ENCODE measurements at places on chromosomes 12 and 14.

DNA sequence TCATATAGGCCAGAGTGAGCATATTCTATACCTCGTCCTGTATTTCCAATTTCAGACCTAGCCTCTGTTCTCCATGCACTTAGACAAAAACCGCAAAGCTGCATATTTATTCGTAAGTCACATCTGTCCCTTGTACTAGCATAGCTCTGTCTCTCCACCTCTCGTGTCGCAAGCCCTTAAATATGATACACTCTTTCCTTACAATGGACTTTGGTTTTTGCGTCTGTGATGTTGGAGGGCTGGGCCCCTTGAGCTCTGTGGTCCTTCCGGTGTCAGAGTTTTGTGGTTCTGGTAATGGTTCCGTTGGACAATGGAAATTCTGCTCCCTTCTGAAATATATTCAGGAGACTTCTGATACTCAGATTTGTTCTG lies 11.3 kb downstream of the PRKCH start:
- DNase-seq = no peak

GRCh38 chr14:68599896-68600610 lies 192.8 kb downstream of the ZFP36L1 start:
- DNase-seq = no peak

- no peak for DNase-seq
Observed at GRCh38 chr14:36313206-36313605, 7.2 kb downstream of the MBIP start.

GRCh38 chr14:69876848-69877306 lies 2.3 kb upstream of the SMOC1 start:
- DNase-seq = no peak

- no peak for DNase-seq
Observed at GRCh38 chr12:68269779-68270178, 16.4 kb upstream of the IL22 start.

- no peak for DNase-seq
Observed at GRCh38 chr12:1839956-1840951, 19.9 kb downstream of the LRTM2 start.

- no peak for DNase-seq
Observed at GRCh38 chr12:131944601-131945251, 5.0 kb upstream of the EP400 start.

GRCh38 chr14:31692376-31692781 lies 131.2 kb downstream of the NUBPL start:
- DNase-seq = no peak

- DNase-seq = no peak
Observed at GRCh38 chr12:66735275-66735674, 56.4 kb upstream of the GRIP1 start.

GRCh38 chr12:111057701-111058425 lies 137.5 kb upstream of the MYL2 start:
- DNase-seq = no peak

DNA sequence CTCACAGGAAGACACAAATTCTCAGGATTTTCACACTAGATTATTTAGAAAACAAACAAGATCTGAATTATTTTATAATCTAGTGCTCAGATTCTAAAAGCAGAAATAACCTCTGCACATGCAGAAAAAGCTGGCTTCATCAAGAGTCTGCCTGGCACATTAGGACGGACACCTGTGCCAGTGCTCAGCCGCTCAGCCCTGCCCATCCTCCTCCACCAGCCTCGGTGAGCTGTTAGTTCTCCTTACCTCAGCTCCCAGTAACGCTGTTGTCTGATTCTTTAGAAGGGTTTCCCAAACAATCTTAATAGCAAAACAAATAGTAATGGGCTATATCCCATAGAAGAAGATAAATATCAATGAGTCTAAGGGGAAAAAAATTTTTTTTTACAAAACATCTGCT lies 27.7 kb downstream of the DUSP16 start:
- no peak for DNase-seq

DNA sequence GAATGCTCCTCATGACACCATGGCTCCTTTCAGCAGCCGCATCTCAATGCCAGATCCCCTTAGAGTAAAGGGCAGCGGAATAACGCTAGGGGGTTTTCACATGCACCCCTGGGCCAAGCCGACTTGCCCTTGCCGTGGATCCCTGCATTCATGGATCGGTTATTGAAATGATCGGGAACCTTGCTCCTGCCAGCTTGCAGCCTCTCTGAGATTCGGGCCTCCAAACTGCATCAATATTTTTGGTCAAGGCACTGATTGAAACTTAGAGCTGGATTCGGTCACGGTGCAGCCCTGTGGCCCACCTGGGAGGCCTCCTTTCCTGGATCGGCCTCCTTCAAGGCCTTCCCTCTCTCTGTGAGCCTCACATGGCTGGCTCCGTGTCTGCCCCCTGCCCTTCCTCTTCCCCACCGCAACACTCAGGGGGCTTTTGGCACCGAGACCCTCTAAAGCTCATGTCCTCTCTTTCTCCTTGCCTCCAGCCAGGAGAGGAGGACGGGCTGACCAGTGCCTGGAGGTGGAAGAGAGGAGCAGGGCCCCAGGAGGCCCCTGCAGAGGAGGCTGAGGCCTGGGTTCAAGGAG lies 1.8 kb downstream of the PTPN6 start:
- DNase-seq = no peak

DNA sequence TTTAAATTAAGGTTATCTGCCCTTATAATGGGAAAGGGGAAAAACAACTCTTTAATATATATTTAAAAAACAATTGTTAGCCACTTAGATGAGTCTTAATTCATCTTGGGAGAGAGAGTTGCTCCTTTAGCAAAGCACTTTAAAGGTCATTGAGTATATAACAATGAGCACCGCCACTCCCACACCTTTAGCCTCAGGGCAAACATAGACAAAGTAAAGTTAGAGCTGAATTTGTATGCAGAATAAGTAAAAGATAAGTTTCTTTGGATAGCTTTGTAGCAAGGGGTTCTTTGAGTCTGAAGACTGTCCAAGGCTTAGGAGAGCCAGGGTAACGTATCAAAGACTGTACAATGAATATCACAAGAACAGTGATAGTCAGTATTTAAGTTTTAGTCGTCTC lies 728.8 kb upstream of the LMO3 start:
- DNase-seq = no peak

- DNase-seq = no peak
Observed at GRCh38 chr12:31491241-31491794, 99.6 kb downstream of the DENND5B start.

DNA sequence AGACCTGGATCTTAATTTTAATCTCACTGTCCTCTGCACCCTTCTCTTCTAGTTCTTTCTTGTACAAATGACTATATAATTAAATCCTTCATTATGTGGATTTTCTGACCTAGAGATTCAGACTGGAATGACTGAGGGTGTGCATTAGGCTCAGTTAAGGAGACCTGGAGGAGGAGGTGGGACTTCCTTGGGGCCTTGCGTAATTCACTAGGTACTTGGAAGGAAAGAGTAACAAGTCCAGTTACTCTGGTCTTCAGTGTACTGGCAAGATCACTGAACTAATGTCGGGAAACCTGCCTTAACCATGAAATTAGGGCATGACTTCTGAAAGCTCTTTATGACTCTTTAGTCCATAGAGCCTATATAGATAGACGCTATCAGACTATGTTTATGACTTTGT lies 441.4 kb downstream of the EGLN3 start:
- no peak for DNase-seq

GRCh38 chr12:73984552-73984951 lies 553.1 kb upstream of the ATXN7L3B start:
- DNase-seq = no peak

Data from stimulated activated CD4-positive, alpha-beta T cell treated with anti-CD3 and anti-CD28 coated beads, Interleukin-15, amount 100 ng/mL, for 1 hour (primary cell).